Kidney capillary endothelial cell (primary cell): ENCODE measurements at places on chromosomes 5 and 9.

GRCh38 chr9:17802249-17802857 lies 223.5 kb downstream of the SH3GL2 start:
- peak; percentile 9 for DNase-seq

- DNase-seq, result no peak
These were observed 33.2 kb upstream of the NOTCH1 start for GRCh38 chr9:136578915-136579649.

GRCh38 chr9:86287013-86287412 lies 4.7 kb upstream of the ISCA1 start:
- DNase-seq, result no peak

- no peak for DNase-seq
These were observed 8.7 kb upstream of the CORO2A start for GRCh38 chr9:98201102-98201501.

DNA sequence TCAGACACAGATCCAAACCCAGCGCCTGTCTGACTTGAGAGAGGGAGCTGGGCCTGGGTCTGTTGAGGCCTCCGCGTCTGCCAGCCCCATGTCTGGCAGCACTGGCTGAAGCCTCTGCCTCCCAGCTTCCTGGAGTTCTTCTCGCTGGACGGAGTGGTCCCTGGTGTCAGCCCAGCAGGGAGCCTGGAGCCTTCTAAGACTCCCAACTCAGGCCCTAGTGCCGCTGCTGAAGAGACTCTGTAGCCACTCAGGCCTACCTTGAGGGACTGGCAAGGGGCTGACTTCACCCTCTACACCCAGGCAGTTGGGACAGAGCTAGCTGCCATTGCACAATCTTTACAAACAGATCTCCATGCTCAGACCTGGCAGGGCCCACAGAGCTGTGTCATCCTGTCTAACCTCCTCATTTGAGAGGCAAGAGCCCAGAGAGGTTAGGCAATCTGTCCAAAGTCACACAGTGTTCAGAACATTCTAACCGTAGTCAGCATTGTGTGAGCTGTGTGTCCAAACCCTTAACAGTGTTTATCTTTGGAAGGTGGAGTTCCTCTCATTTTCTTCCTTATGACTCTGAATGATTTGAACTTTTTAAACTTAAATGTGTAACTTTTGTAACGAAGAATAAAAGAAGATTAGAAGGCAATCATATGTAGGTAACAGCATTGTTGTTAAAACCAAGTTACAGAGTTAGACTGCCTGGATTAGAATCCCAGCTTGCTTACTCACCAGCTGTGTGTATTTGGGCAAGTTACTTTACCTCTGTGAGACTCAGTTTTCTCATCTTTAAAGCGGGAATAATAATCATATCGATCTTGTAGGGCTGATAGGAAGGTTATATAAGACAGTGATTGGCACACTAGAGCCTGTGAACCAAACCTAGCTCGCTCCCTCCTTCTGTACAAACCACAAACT lies 4.6 kb upstream of the DUSP1 start:
- no peak for DNase-seq

- DNase-seq, result no peak
These were observed 76.7 kb upstream of the IER5L start for GRCh38 chr9:129254566-129255287.

DNA sequence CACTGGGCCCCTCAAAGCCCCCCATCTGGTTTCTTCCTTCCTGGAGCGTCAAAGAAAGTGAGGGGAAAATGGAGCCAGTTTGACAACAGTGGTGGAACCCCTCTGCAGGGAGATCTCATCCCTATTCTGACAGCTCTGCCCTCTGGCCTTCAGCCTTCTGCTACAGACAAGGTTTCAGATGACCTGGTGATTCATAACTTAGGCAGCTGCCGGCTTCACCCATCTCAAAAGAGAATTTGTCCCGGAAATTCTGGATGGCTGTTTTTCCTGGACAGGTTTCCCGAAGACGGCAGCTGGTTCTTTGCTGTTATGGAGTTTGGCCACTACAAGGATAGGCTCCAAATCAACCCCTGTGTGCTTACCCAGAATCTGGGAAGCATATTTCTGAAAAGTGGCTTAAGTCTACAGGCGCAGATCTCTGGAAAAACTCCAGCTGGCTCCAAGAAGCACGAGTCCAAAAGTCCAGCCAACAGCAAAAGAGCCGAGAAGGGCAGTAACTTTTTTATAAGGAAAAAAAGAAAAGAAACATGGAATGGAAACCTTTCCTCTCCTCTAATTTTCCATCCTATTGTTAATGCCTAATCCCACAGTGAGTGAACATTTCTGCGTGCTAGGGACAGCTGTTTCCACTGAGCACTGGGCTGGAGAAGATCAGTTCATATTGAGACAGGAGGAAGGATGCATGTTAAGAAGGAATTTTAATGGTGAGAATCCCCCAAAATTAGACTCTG lies 54.5 kb downstream of the ZNF366 start:
- peak; percentile 96 for DNase-seq
